ENCODE measurements at places on chromosomes 6 and 20.

DNA sequence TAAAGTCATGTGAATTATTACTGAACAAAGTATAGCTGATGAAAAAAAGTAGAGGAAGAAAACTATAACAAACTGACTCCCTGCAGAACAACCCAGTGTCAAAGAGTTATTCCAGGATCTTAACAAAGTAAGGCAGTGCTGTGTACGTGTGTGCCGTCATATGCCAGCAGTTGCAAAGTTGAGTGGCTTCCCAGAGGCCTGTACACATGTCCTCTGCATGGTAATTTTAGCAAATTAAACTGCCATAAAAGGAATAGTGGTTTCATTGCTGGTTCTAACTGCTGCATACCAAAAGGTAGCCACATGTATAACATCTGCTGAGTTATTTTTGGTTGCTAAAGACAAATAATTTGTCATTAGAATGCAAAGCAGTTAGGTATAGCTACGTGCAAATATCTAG, 44.8 kb downstream of the RIPOR2 start:
- no peak for DNase-seq

DNA sequence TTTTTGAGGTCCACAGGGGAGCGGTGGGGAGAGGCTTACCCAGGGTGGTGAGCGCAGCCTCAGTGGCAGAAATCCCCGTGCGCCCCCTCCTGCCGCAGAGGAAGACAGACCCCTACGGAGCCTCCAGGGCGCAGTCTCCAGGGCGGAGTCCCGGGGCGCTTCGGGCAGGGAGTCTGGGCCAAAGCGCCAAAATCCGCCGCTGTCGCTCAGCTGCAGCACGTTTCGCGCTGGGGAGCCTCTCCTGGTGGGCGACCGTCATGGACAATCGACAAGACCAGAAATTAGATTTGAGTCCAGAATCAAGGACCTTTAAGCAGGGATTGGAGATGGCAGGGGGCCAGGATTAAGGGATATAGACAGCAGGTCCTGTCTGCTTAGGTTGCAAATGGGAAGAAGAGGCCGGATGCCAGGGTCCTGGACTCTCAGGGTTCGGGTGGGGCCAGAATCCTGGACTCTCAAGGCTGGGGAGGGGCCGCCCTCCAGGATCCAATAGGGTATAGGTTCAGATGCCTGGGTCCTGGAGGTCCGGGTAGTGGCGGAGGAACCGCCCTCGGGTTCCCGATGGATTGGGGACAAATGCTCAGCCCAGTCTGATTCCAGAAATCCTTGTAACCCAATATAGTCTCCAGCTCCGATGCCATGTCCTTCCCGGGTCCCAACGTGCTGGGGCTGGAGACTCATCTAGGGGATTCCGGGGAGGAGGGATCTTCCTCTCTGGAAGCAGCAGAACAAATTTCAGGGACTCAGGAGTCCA, 7.9 kb upstream of the HLA-E start:
- no peak for DNase-seq

- no peak for DNase-seq
Measured at GRCh38 chr6:38503960-38504682, 135.6 kb downstream of the BTBD9 start.

- no peak for DNase-seq
Measured at GRCh38 chr6:91276315-91276714, 689.4 kb upstream of the MAP3K7 start.

DNA sequence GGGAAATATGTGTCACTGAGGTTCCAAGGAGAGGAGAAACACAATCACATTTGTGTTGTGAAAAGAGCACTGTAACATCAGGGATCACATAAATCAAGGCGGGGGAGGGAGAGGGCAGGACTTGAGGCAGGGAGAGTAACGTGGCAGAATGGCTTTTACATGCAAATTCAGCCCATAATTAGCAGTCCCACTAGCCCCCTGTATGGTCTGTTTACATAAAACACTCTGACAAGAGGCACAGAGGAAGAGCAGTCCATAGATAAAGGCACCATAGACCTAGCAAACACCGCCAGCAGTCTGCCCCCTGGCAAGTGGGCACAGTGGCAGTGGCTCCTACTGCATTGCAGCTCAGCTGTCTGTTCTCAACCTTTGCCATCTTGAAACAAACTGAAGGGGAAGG, 82.7 kb downstream of the LYRM2 start:
- DNase-seq, result no peak

GRCh38 chr6:34511915-34512737, 44.0 kb downstream of the SPDEF start:
- DNase-seq, result no peak

- DNase-seq, result no peak
Measured at GRCh38 chr6:111591370-111591900, 14.2 kb downstream of the TRAF3IP2 start.

DNA sequence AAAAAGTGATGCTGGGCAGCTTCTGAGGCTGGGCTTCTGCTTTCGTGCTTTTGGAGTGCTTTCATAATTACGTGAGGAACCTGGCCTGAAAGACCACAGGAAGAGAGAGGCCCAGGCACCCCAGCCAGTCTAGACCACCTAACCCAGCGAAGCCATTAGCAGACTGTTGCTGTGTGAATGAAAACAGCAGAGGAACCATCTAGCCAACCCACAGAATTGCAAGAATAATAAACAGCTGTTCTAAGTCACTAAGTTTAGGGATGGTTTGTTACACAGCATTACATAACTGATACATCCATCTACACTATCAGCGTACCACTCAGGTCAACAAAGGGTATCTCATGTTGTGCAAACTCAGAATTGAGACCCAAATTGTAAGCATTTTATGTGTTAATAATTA, 34.5 kb downstream of the FGD2 start:
- no peak for DNase-seq

GRCh38 chr20:60465993-60466686, 507.9 kb downstream of the CDH26 start:
- no peak for DNase-seq

GRCh38 chr6:169972101-169972651, 220.8 kb downstream of the ERMARD start:
- no peak for DNase-seq

GRCh38 chr6:160252073-160252813, 6.4 kb downstream of the SLC22A2 start:
- DNase-seq, result no peak

DNA sequence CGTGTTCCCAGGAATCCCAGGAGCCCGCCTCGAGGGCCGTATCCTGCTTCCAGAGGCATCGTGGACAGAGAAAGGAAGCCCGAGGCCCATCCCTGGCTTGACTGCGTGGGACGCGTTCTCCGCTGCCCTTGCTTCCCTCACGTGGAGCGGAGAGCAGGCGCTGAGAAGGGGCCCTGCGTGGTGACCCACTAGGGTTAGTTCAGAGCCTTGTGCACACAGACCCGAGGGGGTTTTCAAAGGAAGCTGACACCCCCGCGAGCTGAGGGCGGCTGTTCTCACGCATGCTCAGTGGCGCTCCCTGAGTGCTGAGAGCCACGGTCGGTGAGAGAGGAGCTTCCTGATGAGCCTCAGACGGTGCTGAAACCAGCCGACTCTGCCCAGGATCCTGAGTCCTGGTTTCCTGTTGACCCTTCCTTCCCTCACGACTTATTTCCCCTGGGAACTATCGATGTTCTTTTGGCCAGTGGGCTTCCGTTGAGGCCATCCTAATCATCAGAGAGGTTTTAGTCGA, 28.9 kb upstream of the CCR6 start:
- no peak for DNase-seq

DNA sequence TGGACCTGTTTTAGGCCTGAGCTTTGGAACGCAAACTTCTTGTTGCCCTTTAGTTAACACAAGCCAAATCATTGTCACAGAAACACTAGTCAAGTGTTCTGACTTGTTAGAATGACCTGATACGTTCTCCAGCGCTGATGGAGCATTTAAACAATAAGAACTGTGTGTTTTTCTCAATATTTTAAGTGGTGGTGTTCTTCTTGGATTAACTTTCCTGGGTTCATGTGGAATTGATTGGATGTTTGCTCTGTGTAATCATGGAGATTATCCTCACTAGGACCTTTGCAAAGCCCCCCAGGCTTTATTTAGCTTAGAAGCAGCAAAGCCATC, 1.6 kb downstream of the LRRC1 start:
- DNase-seq, result no peak

DNA sequence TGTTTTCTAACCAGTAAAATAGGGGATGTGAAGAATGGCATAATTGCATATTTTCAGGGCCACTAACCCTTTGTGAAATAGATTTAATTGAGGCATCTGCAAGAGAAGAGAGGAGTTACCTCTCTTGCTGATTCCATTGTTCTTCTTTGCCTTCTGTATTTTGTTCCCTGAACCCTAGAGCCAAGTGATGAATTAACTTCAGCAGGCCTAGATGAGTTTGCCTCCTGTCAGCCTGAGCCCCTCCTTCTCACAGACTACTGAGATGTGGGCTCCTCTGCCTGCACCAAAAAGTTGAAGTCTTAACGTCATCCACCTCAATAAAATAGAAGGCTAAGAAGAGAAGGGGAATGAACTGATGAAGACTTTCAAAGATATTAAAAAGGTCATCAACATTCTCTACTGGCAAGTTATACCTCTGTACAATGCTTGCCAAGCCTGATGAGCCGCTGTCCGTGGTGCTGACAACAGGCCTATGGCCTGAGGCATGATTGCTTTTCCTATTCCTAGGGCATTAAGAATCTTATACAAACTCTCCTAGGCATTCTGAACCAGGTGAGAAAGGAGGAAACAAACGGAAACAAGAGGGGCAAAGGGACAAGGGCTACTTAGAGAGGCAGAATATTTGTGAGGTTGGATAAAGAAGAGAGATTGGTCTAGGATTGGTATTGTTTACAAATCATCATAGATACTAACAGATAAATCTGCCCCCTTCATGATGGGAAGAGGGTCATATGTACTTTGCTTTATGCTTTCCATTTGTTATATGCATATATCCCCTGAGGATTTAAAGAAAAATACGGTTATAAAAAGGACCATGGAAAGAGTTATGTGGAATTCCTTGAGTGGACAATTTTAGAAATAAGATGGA, 46.8 kb downstream of the CD24 start:
- peak; percentile 5 for DNase-seq

DNA sequence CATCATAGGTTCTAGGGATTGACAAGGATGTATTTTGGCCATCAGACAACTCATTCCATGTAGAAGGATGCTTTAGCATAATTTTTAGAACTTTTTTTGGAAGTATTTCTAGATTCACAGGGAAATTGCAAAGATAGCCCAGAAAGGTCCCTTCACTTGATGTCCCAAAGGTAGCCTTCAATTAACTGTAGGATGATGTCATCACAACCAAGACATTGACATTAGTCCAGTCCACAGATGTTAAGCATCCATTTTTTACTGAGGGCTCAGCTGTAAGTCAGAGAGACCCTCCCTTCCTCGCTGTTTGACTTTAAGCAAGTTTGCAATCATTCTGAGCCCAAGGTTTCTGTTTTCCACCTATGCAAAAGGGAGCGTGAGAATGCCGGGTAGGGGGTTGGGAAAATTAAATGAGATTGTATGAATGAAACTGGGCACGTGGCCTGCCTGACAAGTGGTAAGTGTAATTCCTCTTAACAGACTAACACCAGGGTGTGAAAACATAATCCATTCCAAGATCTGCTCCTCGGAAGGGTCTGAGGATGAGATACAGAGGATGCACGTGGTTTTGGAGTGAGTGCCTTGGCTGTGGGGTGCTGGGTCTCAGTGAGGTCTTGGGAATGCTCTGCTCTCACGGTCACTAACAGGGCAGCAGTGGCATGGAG, 126.8 kb downstream of the CDH4 start:
- no peak for DNase-seq

DNA sequence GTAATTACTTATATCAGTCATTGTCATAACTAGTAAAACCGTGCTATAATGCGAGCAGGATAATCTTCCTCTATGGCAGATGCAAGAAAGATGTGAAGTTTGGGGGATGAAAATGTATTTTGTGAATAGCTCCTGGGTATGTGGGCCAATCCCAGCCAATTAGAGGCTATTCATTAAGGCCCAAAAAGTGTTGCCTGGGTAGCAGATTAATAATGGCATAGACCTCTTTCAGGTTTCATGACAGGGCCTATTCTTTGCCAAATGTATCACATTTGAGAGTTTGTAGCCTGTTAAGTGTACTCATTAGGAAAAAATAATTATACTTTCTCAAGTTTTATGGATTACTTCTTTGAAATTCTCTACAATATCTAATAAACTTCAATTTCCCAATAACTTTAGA, 199.2 kb upstream of the POU3F2 start:
- no peak for DNase-seq

DNA sequence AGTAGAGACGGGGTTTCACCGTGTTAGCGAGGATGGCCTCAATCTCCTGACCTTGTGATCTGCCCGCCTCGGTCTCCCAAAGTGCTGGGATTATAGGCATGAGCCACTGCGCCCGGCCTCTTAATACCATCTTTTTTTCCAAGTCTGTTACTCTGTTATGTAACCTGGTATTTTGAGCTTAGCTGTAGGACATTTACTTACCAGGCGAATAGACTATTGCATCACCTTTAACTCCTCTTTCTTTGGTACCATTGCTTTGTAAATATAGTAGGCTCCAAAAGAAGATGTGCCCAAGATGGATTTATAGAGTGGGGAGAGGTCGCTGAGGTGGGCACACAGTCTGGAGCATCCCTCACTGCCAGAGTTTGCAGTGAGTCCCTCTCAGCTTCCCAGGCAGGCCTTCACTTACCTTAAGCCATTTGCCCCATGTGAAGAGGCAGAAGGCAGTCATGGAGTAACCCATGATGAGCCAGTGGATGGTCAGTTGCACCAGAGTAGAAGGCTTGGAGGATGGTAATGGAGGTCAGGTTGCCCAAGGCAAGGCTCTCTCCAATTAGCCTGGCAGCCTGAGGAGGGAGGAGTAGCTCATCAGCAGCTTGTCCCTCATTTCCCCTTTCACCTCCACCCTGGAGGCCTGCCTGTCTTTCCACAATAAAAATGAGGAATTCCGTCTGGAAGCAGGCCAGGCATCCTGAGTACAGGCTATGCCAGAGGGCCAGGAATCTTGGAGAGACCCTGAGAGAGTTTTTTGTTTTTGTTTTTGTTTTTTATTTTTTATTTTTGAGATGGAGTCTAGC, 9.7 kb downstream of the TIAM2 start:
- no peak for DNase-seq

DNA sequence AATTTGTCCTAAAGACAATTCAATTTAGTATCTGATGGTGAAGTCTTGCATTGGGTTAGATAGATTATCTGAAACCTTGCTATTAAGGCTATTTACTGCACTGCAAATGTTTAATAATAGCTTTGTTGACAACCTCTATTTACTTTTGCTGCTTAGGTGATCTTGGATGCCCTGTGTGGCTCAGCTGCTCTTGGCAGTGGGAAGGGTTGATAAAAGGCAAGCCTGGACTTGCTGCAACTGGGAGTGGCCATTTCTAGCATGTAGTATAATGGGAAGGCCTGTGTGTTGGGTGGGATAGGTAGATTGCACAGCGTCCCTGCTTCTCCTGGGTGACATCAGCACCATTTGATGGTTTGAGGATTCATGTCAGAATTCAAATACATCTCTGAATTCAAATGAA, 49.1 kb downstream of the ARMC2 start:
- DNase-seq, result no peak

GRCh38 chr20:22944062-22944461, 91.0 kb upstream of the SSTR4 start:
- DNase-seq, result no peak

DNA sequence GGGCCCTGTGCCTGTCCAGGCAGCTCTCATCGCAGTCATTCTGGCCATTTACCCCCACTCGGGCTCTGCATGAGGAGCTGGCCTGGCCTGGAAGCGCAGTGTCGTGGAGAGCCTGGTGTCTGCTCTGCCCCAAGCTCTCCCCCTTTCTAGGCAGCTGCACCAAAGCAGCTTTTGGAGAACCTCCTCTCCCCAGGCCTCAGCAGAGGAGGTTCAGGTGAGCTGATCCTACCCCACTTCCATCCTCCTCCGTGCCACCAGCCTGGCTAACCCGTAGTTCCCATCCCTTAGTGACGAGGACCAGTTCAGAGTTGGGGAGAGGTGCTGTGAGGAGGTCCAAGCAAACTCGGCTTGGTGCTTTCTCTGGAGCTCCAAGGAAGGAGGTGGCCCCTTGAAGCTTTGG, 30.5 kb upstream of the PHACTR3 start:
- DNase-seq, result no peak
